ENCODE measurements at places on chromosomes 2 and 18. TPM values are rescaled to one million over a fixed set of nuclear protein-coding genes. Genes with fewer than 3 reads are reported as not detected.

The PSMA8 gene
- not detected for total RNA-seq

The ALPP gene
- total RNA-seq, result not detected

The SLC4A3 gene
- 12.1 TPM for total RNA-seq

The TTN gene
- 5.0 TPM for total RNA-seq

The CD28 gene
- total RNA-seq, result 2.3 TPM

The DES gene
- 12,359 TPM for total RNA-seq

The CARF gene
- total RNA-seq, result 10.7 TPM

The FMNL2 gene
- 35.0 TPM for total RNA-seq

The CRYGD gene
- not detected for total RNA-seq

The ABCB11 gene
- not detected for total RNA-seq

The RGPD4 gene
- not detected for total RNA-seq
